ENCODE measurements at places on chromosomes 4 and X.

GRCh38 chr4:53150631-53151488 lies 215.0 kb downstream of the SCFD2 start:
- DNase-seq: no peak

DNA sequence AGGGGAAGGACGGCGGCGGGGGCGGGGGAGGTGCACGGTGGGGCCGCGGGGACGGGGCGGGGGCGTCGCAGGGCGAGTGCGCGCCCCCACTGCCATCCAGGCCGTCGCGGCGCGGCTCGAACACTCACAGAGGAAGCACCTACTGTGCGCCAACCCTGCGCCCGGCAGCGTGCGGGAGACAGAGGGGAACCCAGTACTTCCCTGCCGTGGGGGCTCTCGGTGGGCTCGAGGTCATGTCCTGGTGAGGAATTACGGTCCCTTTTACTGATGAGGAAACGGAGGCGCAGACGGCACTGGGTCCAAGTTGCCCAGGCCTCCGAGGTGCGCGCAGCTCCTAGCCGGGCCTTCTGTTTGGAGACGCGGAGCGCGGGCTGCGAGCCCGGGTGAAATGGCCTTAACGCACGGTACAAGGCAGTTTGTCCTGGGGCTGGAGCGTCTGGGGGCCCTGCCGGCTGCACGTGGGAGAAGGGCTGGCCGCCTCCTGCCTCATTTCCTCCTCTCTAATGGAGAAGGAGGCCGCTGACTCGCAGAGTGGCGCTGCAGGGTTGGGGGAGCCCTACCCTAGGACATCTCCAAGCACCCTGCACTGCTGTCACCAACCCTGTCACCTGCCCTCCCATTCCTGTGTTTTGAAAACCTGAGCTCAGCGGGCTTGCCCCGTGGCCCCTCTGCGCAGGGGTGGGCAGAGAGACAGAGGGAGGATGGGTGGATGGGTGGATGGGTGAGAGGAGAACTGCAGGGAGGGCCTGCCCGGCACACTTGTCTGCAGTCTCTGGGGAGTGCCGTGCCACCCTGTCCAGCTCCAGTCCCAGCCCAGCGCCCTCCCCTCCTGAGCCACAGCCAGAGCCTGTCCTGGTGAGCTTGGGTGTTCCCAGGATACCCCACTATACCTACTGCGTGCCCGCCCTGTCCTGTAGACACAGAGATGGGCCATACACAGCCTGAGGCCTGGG lies 106.0 kb downstream of the ADRA2C start:
- DNase-seq: no peak

GRCh38 chr4:11698033-11698432 lies 269.3 kb upstream of the HS3ST1 start:
- no peak for DNase-seq

DNA sequence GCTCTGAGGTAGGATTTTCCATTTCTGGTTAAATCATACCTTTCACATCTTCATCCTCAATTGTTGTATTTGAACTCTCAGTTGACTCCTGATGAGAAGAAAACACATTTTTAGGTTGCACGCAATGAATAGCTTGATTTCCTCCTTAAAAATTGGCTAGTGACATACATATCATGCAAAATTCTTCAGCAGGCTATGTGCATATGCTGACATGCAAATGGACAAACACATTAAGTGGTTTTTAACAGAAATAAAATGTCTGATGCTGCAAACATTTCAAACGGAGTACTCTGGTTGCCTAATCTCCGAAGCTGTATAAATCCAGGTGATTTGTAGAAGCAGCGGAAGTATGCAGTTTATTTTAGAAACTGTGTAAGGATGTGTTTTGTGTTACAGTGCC lies 261.1 kb downstream of the CAMK2D start:
- no peak for DNase-seq

Data from HT-29 (cell line).